Pulmonary artery endothelial cell (primary cell): ENCODE measurements at places on chromosomes 2 and 18. TPM values are rescaled to one million over a fixed set of nuclear protein-coding genes. Genes with fewer than 3 reads are reported as not detected.
A peak's percentile ranks its signal among the peaks of the same experiment; 100 is the strongest.

DNA sequence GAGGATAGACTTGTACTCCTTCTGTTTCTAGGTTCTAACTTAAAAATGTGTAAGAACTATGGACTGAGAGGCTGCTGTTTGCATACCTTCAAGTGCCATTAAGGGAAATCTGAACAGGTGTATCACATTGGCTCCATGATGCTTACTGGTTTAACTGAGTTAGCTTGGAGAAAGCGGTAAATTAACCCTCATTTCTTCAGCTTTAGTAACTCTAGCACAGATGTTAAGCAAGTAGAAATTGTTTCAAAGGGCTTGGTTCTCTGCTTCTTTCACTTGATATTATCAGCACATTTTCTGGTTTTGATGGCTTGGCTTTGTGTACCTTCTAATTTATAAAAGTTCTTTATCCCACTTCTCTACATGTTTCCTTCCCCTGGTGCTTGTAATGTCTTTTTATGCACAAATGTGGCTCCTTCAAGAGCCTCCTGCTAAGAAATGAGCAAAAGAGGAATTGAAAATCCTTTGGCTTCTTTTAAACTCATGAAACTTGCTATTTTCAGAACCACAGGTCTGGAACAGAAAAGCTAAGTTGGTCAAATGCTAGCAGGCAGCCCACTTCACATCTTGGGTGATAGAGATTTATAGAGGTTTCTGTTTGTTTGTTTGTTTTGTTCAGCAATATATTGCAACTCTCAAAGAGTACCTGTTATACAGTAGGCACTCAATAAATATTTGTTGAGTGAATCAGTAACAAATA is 249.9 kb upstream of the THUMPD2 start:
- no peak for DNase-seq

DNA sequence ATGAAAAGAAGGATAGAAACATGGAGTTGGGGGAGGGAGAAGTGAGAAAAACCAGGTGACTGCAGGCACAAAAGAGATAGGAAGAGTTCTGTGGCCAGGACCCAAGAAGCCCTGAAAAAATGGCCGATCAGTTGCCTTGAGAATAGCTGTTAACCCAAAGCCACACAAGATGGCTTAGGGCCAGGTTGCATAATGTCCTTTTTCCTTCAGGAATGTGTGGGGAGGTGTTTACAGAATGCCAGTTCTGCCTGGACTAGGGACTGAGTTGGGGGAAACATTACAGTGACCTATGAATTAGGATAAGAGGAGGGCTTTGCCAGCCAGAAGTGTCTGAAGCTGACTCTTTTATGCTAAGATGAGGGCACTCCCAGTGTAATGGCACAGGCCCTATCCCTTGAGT is 17.1 kb downstream of the FAM110C start:
- no peak for DNase-seq

AQP12B gene
- total RNA-seq = not detected in 2 replicates

ST8SIA5 gene
- not detected in 2 replicates for total RNA-seq

DNA sequence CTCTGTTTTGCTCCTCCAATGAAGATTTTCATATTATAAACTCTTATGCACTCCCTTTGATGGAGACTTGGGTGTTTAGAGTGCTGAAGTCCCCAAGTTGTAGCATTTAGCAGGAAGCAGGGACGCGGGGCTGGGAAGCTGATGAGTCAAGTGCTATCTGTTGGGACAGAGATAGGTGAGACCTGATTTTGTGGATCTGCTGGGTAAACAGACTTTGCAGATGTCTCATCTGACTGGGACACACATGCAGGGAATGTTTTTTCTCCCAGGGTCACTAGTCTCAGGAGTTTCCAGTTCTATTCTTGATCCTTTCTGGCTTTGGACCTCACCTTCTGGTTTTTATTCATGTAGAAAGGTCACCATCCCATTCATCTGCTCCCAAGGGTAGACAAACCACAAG is 79.7 kb upstream of the ACAA2 start:
- no peak for DNase-seq

- DNase-seq = peak; percentile 22
These were observed 323.2 kb downstream of the PLCL1 start for GRCh38 chr2:198127627-198128026.

FHOD3 gene
- total RNA-seq = 0.07 TPM in 2 replicates

GRCh38 chr2:143471550-143471949 is 342.3 kb downstream of the ARHGAP15 start:
- no peak for DNase-seq

UGT1A1 gene
- not detected in 2 replicates for total RNA-seq
